ENCODE measurements at places on chromosomes 3 and 15.

GRCh38 chr3:119829420-119829819, 47.5 kb downstream of the NR1I2 start:
- no peak for DNase-seq

GRCh38 chr3:12392101-12392878, 92.0 kb upstream of the TSEN2 start:
- DNase-seq = no peak

DNA sequence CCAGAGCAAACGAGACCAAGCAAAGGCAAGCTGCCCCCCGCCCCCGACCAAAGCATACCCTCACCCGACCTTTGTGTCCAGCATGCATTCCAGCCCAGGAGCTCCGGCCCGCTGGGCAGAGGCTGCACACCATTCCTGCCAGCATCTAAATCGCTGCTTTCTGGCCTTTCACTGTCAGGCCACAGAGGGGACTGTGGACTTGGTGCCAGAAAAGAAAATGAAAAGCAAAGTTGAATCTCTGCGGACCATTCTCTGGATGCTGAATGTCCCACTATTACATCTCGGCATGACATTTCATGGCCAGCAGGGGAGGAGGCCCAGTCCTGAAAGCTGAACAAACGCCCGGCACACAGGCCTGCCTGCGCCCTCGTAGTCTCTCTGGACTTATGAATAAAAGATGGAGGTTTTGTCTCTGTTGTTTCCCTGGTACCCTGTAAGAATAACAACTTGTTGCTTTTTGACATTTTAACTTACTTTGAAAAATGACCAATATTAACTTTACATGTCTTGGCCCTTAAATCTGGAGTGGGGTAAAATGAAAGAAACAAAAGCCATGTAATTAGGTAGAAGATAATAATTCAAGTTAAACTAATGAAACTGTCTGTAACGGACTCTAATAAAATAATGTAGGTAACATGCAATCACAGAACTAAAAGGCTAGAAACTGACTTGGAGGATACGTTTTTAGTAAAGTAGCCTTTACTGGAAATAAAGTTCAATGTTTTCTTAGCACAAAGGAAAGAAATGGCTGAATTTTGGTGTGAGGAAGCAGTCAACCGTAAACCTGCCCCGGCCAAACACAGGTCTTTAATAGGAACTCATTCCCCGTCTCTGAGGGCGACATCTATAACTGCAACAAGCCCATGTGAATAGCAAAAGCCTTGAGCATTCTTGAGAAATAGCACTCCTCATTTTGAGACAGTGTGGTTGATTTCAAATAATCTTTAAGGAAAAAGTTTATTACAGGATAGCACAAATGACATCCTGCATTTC, 12.7 kb downstream of the IL17RD start:
- no peak for DNase-seq

- no peak for DNase-seq
Measured at GRCh38 chr3:89434621-89435380, 327.4 kb downstream of the EPHA3 start.

DNA sequence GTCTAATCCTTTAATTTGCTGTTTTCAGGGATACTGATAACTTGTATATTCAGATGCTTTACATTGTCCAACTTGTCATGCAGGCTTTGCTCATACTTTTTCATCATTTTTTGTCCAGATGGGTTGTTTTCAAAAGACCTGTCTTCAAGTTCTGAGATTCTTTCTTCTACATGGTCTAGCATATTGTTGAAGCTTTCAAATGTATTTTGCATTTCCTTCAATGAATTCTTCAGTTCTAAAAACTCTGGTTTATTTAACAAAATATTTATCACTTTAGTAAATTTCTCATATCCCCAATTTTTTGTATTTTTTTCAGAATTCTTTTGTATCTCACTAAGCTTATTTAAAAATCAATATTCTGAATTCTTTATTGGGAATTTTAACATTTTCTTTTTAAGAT, 388.3 kb upstream of the IL12A start:
- no peak for DNase-seq

DNA sequence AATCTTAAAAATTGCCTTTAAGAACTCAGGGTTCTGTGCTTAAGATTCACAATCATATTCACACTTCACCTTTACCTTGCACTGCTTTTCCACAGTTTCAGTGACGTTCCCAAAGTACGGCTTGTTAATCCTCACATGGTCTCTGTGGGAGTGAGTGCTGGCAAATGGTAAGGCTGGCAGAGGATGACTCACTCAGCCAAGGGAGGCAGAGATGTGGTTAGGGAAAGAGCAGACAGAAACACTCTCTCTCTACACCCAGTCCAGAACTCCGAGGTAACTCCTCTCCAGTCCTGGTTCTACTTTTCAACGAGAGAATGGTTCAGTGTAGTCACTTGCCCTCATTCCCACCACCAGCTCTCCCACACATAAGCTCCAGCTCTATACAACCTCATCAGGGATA, 33.1 kb downstream of the RASGRP1 start:
- DNase-seq = no peak

DNA sequence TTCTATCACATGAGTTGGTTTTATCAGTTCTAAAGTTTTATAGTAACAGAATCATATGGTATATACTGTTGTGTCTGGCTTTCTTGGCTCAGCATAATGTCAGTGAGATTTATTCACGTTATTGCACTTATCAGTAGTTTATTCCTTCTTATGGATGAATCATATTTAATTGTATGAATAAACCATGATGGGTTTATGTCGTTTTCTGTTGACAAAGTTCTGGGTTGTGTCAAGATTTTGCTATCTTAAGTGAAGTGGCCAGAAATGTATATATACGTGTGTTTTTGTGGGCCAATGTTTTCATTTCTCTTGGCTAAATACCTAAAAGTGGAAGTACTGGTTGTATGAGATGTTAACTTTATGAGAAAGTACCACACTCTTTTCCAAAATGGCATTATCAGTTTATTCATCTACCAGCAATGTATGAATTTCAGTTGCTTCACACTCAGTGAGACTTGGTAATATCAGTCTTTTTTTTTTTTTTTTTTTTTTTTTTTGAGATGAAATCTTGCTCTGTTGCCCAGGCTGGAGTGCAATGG, 112.4 kb upstream of the DCBLD2 start:
- DNase-seq = no peak

DNA sequence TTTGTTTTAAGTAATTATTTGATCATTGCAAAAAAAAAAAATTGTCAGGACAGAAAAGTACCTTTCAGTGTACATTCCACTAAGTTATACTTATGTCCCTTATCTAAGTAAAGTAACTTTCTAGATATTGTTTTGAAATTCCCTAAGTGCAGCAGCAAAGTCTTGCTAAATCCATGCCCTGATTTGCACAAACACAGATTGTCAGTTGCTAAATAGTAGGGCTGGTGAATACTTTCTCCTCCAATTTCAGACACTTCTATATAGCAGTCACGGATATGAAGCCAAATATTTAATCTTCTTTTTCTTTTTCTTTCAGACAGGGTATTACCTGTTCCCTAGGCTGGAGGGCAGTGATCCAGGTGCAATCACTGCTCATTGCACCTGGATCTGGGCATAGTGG, 12.9 kb downstream of the LRRC2 start:
- DNase-seq = no peak

- no peak for DNase-seq
Measured at GRCh38 chr3:194738254-194739093, 52.8 kb downstream of the FAM43A start.

- no peak for DNase-seq
Measured at GRCh38 chr3:8536096-8537056, 34.8 kb downstream of the LMCD1 start.

DNA sequence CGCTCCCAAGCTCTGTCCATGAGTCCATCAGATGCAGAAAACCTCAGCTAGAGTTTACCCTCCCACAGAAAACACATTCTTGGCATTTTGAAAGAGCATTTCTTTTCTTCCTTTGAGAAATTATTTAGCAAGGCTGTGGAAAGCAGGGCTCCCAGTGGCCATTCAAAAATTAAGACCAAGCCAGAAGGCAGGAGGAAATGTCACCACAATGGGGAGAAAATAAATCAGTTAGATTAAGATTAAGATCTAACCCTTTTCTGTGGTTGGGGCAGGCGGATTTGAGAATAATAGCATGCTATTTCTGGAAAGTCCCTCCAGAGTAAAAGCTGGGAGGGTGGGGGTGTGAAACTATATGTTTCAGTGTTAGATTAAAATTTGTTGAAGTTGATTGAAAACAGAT, 20.2 kb downstream of the LRIG1 start:
- DNase-seq = no peak

GRCh38 chr3:145898487-145898886, 262.5 kb downstream of the PLOD2 start:
- no peak for DNase-seq

DNA sequence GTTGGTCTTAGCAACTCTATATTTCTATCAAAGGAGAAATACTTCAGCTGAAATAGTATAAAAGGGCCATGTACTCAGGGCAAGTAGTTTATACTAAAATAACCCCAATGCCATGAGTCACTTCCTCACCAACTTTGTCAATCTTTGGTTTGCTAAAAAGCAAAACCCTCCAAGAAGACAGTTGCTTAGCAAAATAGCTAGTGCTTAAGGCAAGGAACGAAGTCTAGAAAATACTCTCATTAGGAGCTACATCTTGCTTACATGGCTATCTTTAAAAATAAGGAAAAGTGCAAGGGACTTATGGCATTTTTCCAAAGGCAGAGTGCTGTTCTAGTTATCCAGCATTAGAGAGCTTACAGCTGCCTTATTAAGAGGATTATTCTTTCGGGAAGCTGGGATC, 28.4 kb downstream of the P3H2 start:
- DNase-seq = no peak

GRCh38 chr15:98241032-98241554, 280.6 kb downstream of the ARRDC4 start:
- no peak for DNase-seq

GRCh38 chr15:26028086-26028740, 165.1 kb upstream of the ATP10A start:
- DNase-seq = no peak

- peak; percentile 12 for DNase-seq
Measured at GRCh38 chr15:78914027-78914764, 30.6 kb downstream of the CTSH start.

DNA sequence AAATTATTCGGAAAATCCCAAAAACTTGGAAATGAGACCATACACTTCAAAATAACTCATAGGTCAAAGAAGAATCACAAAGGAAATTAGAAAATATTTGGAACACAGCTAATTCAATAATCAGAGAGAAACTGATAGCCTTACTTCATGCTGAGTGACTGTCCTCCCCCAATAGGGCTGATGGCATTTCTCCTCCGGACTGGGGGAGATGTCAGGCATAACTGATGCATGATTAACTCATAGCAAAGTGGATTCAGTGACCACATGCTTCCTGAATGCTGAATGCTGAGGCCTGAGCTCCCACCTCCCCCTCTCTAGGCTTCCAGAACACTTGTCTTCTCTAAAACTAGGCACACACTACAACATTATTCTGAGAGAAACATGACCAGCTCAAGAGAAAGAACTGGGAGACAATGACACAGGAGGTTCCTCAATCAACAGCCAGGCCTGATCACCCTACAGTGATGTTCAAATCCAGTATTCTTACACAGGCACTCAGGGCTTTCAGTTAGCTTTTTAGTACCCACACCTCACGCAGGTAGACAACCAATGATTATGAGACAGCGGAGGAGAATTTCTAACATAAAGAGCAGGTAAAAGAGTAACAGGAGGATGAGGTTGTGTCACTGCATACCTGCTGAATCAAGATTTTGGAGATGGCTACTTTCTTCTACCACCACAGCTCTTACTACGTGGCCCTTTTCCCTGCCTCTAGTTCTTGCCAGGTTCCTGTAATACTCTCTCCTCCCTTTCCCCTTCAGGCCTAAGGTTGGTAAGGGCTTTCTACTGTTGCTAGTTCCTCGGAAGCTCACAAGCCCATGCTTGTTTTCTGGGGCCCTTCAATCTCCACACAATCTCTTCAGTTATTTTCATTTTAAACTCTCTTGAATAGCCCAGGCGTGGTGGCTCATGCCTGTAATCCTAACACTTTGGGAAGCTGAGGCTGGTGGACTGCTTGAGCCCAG, 96.1 kb downstream of the FMN1 start:
- no peak for DNase-seq

DNA sequence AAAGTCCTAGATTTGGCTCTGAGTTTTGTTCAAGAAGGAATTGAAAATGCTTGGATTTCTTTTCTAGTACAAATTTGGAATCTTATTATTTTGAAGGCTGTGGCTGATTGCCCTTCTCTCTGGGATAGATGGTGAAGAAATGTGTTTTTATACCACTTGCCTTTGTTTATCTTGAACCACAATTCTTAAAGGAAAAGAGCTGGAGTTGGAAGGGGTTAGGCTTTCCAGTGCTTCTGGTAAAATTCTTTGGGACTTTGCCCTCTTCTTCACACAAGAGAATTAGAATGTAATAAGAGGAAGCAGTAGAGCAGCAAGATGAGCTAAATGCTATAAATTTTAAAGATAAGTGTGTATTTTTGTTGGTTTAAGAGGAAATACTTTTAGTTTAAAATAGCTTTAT, 65.8 kb downstream of the COL6A5 start:
- DNase-seq = no peak

DNA sequence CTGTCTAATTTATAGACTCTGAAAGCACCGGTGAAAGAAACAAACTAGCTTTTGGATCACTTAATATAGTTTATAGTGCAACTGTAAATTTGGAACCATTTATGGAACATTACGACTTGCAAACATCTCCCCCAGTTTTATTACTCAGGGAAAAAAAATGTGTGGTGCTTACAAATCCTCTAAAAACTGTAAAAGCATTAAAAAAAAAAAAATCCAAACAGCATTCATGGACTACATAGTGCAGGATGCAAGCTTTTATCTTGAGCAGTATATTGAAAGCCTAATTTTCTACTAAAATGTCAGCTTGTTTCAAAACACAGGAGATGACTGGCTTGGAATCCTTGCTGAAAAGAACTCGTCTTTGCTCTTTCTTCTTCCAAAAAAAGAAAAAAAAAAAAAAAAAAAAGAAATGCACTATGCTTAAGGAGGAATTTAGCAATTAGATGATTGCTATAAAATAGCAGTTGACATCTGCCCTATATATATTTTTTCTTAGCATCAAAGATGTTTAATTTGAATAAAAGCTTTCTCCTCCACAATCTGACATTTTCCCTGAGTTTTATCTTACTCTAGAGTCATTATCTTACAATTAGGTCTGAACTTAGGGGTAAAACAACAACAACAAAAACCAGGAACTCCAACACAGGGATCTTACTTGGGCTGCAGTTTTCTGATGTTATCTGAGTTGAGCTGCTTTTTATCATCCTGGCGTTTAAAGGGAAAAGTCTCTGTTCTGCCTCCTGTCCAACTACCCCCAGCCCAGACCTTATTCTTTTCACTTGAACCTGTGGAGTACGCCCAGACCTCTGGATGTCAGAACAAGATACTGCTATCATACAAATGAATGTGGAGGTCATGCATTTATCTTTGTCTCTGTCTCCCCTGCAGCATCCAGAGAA, 62.6 kb upstream of the PDZRN3 start:
- DNase-seq = no peak

DNA sequence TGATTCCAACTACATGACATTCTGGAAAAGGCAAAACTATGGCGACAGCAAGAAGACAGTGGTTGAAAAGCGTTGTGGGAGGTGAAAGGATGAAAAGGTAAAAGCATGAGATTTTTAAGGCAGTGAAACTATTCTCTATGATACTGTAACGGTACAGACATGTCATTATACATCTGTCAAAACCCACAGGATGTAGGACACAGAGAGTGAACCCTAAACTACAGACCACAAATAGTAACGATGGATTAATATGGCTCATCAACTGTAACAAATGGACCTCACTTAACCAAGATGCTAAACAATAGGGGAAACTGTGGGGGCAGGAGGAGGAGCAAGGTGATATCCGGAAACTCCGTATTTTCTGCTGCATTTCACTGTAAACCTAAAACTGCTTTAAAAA, 39.1 kb downstream of the MYO9A start:
- DNase-seq = peak; percentile 25

GRCh38 chr15:45611305-45611704, 23.5 kb upstream of the SQOR start:
- peak; percentile 32 for DNase-seq

GRCh38 chr15:100922192-100923040, 3.3 kb downstream of the LRRK1 start:
- DNase-seq = peak; percentile 63
